ENCODE measurements at places on chromosomes 11 and 22.

DNA sequence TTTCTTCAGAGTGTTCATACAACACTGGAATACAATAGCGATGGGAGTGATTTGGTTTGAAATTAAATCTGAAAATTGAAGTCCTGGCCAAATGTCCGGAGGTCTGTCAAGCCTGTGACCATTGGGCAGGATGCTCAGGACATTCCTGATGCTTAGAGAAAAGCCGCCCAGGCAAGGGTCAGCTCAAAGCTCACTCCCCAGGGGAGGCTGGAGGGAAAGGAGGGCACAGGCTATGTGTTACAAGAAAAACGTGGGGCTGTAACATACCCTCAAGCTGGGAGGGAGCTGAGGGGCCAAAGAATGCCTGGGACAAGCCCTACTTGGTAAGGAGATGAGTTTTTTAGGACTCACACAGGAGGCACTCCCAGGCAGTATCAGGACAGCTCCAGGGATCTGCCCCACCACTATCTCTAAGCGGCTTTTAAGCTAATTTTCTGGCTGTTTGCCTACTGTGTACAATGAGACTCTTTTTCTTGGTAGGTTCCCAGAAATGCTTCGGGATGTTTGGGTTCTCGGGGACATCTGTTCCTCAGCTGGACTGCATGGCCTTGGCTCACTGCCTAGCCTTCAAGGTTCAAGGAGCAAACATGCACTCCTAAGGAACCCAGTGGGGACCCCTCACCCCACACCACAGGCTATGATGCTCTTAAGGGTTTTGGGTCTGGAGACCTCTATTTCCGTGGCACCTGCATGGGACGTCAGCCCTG, 500.1 kb downstream of the BRD1 start:
- no peak for DNase-seq

DNA sequence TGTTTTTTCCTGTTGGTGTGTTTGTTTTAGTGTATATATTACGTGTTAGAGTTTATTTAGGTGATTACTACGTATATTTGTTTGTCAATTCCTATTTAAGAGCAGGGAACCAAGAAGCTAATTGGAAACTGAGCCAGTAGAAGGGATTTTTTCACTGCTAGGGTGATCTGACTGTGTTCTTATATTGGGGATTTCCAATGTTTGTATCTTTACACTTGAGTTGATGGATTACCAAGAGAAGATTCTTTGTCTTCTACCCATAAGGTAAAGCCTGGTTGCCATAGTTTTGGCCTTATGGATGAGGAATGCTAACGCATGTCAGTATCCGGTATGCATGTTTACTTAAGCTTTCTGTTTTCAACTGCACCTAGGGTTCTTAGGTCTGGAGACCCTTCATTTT, 35.6 kb downstream of the SIK2 start:
- DNase-seq, result no peak

DNA sequence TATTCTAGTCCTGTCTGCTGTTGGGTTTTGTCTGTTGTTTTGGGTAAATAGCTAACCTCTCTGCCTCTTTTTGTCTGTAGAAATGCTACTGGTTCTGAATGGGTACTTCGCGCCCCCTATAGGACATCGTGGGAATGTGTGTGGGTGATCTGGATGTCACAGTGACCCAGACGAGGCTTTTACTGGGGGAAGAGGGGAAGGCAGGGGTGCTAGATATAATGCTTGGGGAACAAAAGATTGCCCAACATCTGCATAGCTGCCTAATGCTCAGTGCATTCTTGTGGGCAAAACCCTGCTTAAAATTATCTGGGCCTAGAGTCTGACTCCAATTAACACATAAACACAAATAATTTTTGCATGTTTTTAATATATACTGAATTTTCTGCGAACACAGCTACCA, 57.7 kb downstream of the BMAL1 start:
- DNase-seq, result peak; percentile 57

GRCh38 chr11:70201882-70202861, 924 bp upstream of the FADD start:
- no peak for DNase-seq

- DNase-seq, result no peak
These were observed 37.5 kb downstream of the BIRC2 start for GRCh38 chr11:102384419-102385079.

- peak; percentile 63 for DNase-seq
These were observed at the start of gene MIAT for GRCh38 chr22:26656891-26657851. Gene MIAT (plus strand): TSS chr22:26657588.

DNA sequence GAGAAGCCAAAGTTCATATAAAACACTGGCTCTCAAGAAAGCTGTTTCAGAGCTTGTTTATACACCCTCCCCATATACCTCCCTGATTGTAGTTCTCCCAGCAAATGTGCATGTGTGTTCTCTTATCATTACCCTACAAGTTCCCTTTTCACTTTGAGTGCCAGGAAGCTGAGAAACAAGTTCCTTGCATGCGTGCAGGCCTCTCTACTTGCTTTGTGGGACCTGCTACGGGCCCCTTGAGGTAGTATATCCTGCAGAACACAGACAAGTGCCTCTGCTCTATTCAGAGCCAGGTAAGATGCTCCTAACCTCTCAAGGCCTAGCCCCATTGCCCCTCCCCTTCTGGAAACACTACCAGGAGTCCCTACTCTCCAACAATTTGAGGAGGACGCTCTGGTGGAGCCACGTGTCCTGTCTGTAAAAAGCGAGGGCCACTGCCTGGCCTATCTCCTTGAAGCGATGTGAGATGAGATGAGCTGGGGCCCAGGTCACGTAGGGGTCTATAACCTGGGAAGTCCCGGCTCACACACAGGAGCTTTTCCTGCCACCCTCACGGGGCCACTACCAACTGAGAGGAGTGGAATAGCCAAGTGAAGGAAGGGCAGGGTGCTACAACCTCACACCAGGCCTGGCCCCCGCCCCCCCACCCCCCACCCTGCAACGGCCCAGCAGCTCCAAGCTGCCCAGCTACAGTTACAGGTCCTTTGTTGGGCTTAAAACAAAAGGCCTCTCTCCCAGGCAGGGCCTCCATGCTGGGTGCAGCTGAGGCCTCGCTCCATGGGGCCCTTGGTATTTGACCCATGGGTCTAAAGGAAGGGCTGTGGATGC, 2.6 kb upstream of the ATP5MGL start:
- DNase-seq, result no peak

Measured in activated CD4-positive, alpha-beta T cell treated with anti-CD3 and anti-CD28 coated beads for 4 hours (primary cell).